Effector memory CD4-positive, alpha-beta T cell (primary cell): ENCODE measurements at places on chromosomes 1 and 21.

GRCh38 chr1:33232716-33233115 lies 23.6 kb upstream of the ZNF362 start:
- no peak for DNase-seq

- DNase-seq = peak; percentile 18
Observed at GRCh38 chr1:52424231-52424636, 19.8 kb downstream of the PRPF38A start.

DNA sequence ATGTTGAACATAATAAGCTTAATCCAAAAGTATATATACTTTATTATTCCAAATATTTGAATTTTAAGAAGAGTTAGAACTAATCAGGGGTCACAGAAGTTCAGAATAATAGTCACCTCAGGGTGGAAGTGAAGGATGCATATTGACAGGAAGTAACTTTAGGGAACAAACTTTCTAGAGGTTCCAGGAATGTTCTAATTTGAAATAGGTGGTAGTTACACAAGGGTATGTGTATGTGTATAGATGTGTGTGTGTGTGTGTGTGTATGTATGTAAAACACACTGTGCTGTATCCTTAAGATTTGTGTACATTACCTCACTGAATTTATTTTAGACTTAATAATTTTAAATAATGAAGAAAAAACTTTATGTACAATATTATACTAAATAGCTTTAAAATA lies 110.4 kb downstream of the ACBD6 start:
- DNase-seq = no peak

GRCh38 chr1:164559342-164560051 lies 513 bp downstream of the PBX1 start:
- no peak for DNase-seq

DNA sequence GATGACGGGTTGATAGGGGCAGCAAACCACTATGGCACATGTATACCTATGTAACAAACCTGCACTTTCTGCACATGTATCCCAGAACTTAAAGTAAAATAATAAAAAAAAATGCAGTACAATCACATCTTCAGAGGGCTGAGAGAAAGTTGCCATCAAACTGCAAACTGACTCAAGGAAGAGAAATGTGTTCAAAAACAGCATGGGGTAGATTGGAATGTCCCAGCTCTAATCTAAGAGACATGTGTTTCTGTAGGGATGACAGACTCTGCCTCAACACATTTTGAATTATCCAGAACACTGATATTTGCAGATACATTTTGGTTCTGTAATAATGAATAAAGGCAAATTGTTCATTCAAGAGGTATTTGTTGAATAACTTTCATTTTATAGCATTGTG lies 171.2 kb upstream of the RUNX1 start:
- no peak for DNase-seq

DNA sequence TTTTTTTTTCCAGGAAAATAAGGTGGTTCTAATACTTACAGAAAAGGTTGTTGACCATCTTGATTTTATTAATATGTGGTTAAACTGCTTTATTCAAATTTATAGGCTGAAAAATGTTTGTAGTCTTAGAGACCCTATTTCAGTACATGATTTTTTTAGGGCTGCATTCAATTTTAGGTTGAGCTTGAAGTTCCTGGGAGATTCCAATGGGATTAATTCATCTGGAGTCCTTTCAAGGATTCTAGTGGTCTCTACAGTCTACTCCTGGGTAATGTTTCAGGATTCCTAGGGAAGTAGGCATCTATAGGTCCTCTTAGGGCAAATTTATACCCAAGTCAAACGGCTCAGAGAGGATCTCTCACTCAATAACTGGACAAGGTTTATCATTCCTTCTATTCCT lies 126.7 kb downstream of the HMCN1 start:
- no peak for DNase-seq
